ENCODE measurements at places on chromosomes 4 and X.

DNA sequence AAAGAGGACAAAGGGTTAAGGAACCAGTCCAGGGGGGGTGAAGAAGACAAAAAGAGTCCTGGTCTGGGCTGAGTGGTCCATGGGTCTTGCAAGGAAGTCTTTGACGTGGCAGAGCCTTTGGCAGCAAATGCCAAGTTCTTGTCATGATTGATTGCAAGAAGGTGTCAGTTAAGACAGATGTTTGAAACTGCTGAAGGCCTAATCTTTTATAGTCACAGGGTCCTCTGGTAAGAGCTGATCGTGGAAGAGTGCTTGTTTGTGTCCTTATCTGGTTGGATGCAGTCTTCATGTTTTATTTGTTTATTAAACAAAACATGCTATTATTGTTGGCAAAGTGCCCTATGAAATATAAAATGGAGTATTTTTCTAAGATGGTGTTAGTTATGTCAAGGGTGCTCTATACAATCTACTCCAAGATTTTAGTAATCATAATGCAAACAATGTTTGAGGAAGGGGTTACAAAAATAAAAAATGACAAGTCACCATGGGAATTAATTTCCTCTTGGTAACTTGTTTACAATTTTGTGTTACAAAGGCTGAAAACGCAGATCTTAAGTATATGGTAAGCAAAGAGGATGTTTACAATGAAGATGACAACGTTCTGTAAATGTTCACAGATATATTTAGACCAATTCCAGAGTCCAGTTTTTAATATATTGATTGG is 85.9 kb downstream of the MAGED4 start:
- DNase-seq, result no peak

DNA sequence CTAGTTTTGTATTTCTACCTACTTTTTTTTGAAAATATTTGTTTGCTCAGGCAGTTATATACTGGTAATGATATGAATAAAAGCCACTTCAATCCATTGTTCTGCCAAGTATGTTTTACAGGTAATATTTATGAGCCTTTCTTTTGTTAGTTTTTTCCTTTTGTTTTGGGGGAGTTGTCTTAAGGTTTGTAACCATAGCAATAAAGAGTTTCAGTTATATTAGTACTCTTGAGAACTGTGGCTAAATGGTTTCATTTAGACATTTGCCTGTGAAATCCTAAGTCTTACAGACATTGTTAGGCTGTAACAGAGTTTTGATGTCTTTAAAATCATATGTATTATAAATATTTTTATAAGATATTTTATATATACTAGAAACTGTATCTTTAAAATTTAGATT is 150.1 kb downstream of the DIPK2B start:
- no peak for DNase-seq

- DNase-seq, result no peak
Measured at GRCh38 chr4:7466215-7466614, 31.5 kb upstream of the PSAPL1 start.

DNA sequence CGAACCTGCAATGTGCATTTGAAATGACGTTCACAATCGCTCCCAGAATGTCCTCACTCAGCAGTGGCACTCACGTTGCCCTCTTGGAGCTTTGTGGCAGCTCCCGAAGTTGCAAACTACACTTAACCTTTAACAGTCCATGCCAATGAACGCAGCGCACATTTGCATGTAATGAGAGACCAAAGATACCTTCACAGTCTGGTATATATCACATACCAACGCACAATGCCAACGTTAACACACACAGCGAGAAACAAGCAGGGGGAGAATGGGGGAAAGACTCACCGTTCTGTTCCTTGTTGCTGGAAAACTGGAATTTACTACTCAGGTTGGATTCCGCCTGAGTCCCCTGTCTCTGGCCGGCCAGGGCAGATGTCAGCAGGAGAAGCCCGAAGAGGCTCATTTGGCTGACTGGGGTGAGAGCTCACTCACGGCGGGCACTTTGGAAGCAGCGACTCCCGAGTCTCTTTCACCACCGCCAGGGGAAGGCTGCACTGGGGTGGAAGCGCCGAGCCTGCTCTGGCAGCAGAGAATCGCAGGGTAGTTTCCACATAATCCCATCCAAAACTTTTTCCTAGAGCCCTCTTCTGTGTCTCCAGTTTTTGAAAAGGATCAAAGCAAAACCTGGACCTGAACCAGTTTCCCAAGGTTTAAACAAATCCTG is 966 bp downstream of the PDGFC start:
- no peak for DNase-seq

- no peak for DNase-seq
Measured at GRCh38 chr4:2289311-2289954, 27.5 kb upstream of the MXD4 start.

DNA sequence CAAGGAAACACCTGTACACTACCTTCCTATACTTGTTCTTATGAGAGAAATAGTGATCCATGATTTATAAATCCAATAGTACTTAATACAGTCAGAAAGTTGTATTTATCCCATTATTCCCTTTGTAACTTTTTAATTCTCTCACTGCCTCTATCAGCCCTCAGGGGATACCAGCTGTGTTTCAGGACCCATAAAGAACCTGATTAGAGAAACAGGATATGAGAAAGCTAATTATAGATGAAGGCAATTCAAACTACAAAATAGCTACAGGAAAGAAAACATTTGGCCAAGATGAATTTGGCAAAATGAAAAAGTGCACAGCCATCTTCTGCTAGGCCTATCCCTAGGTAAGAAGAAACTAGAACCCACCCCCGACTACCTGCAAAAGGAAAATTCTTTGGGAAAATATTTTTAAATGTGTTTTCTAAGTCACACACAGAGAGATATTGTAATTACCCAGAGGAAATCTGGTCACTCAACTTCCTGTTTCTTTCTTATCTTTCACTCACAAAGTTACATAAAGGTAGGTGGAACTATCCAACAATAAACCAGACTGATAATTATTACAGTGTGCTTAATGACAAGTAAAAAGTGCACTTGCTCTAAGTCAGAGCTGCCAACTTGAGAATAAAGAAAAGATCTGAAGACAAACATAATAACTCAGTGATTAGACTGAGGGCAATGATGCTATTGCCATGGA is 836.5 kb upstream of the HTR2C start:
- DNase-seq, result no peak

DNA sequence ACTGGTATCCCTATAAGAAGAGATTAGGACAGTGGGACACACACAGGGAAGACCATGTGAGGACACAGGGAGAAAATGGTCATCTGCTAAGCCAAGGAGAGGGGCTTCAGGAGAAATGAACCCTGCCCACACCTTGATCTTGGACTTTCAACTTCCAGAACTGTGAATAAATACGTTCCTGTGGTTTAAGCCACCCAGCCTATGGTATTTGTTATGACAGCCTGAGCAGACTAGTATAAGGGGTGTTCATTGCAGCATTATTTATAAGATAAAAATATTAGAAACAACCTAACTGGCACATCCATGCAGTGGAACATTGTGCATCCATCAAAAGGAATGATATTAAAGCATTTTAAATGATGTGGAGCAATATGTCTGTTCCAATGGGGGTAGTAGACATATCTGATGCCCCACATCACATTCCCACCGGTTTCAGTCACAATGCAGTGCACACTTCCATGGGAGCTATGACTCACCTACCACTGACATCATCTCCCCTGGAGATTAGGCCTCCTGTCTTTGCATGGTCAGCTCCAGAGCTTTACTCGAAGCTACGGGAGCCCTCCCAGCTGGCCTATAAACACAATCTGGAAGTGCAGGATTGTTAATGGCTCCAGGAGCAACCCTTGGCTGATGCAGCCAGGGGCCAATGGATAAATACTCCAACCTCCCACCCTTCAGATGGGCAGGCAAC is 38.9 kb upstream of the MAMLD1 start:
- no peak for DNase-seq

DNA sequence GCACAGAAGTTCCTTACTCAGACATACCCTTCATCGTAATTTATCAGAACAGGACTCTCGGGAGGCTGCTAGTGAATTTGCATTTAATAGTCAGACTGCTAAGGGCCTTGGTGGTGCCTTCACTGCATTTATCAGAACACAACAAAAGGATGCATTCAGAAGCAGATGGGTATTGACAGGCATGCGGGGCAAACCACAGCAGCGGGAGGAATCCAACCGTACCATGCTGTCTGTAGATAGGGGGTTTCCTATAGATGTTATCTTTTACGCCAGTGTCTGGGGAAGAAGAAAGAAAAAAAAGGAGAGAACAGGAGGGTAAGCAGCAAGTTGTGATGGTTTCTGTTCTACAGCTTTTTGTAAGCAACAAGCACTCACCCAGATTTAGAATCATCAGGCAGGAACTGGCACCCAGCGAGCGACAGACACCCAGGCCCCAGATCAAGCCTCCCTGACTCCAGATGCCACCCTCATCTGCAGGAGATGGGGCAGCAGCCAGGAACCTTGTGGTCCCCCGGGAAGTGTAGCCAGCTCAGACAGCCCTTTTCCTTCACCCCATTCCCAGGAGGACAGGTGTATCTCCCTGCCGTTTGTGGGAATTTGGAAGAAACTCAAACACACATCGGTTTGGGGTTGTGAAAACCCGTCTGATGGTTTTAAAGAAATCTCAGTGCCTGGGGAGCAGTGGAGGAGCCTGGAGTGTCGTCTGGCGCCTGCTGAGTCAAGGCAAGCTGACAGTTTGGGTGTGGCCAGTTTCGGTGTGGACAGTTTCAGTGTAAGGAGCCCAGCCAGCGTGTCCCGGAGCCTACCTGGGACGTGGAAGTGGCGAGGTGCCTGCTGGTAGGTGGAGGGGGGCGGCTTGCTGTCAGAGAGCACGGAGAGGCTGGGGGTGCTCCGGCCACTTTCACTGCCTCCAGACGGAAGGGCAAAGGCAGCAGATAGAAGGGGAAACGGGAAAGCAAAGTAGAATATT is 80.0 kb upstream of the AFAP1 start:
- no peak for DNase-seq

DNA sequence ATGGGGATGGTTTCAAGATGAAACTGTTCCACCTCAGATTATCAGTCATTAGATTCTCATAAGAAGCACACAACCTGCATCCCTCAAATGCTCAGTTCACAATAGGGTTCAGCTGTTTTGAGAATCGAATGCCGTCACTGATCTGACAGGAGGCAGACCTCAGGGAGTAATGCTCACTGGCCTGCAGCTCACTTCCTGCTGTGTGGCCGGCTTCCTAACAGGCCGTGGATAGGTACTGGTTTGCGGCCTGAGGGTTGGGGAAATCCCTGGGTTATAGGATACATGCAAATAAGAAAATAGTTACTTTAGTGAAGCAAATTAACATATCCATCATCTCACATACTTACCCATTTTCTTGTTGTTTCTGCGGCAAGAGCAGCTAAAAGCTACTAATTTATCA is 160.4 kb downstream of the MAD2L1 start:
- DNase-seq, result no peak

GRCh38 chr4:81635739-81636138 is 164.0 kb upstream of the RASGEF1B start:
- no peak for DNase-seq

GRCh38 chr4:176834531-176834930 is 41.8 kb upstream of the VEGFC start:
- DNase-seq, result no peak

GRCh38 chrX:149371986-149372385 is 133.1 kb downstream of the IDS start:
- DNase-seq, result no peak

DNA sequence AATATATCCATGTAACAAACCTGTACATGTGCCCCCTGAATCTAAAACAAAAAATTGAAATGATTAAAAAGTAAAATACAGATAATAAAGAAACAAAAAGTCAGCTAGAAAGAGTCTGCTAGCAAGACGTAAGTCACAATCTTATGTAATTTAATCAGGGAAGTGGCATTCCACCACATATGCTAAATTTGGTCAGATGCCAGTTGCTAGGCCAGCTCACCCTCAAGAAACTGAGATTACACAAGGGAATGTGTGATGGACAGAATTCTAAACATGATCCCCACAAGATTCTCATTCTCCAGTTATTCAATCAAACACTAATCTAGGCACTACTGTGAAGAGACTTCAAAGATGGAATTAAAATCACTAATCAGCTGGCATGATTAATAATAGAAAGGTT is 689.3 kb downstream of the CENPC start:
- no peak for DNase-seq

DNA sequence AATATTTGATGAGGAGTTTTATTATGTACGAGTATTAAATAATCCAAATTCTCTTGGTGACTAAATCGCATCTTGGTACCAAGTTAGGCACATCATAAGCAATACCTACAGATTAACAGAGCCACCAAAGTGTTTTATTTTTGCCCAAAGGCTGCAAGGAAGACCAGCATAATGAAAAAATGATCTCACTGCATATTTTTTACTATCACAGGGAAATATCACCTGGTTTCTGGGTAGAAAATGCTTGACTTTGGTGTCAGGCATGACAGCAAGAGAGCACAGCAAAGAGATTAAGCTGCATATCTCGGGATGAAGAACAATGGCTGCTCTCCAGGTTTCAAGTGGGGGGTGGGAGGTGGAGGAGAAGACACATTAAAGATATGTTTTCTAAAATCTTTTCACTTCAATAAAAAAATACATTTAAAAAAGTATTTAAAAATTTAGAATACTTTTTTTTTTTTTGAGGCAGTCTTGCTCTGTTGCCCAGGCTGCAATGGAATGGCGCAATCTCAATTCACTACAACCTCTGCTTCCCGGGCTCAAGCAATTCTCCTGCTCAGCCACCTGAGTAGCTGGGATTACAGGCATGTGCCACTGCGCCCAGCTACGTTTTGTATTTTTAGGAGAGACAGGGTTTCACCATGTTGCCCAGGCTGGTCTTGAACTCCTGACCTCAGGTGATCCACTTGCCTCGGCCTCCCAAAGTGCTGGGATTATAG is 86.1 kb downstream of the FRYL start:
- no peak for DNase-seq

DNA sequence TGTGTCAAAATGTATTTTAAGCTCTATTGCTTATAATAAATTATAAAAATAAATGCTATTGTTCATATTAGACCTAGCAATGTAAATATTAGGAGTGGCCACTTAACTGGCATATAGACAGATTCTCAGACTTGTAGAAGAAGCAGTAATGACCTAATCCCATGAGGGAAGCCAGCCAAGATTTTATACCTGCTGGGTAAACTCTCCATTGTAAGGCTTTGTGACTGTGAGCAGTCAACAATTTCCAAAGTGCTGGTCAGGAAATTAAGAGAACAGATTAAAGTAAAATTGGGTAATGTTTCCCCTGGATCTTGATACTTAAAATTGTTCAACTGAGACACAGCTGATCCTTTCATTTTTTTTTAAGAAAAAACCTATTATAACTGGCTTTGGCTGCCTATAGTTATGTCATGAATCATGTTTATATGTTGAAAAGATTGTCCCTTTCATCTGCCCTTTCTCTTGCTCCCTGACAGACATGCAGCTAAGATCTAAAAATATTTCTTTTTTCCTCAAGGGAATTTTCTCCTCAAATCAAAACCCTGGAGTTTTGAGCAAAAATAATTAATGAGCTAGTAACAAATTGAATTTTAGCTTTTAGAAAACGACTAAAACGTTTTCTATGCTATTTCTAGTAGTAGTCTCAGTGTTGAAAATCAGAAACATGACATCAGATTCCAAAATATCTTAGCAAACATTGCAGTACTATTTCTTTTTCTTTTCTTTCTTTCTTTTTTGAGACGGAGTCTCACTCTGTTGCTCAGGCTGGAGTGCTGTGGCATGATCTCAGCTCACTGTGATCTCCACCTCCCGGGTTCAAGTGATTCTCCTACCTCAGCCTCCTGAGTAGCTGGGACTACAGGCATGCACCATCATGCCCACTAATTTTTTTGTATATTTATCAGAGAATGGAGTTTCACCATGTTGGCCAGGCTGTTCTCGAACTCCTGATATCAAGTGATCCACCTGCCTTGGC is 77.9 kb downstream of the ADGRL3 start:
- DNase-seq, result no peak

Measured in stimulated activated CD8-positive, alpha-beta memory T cell treated with anti-CD3 and anti-CD28 coated beads, Interleukin-4, amount 100 ng/mL, for 1 hour (primary cell).